Activated B cell treated with CpG ODN at 0.5 μM for 24 hours (primary cell): ENCODE measurements at places on chromosomes 5 and 9. TPM values are rescaled to one million over a fixed set of nuclear protein-coding genes. Genes with fewer than 3 reads are reported as not detected.
A peak's percentile ranks its signal among the peaks of the same experiment; 100 is the strongest.

- no peaks in the 10 kb centered on the region for H3K36me3 ChIP-seq
- H3K4me1 ChIP-seq, result peaks cover 13% of the 10 kb centered on the region
- H3K4me3 ChIP-seq, result no peak overlapping the region
- peaks cover 37% of the 10 kb centered on the region for H3K27me3 ChIP-seq
- no peak overlapping the region for H3K27ac ChIP-seq
Observed at GRCh38 chr5:176132471-176133288, 105.5 kb upstream of the SIMC1 start.

Gene ECM2
- not detected in 2 replicates for total RNA-seq

- peak overlapping the region; percentile 86 for H3K27ac ChIP-seq
- peak overlapping the region; percentile 52 for H3K4me3 ChIP-seq
- H3K27me3 ChIP-seq, result no peaks in the 10 kb centered on the region
- no peak for DNase-seq
Observed at GRCh38 chr5:89435347-89435746, 552.4 kb upstream of the MEF2C start.

GRCh38 chr9:71704796-71705195 is 63.5 kb downstream of the CEMIP2 start:
- no peaks in the 10 kb centered on the region for H3K4me1 ChIP-seq
- H3K27ac ChIP-seq, result no peak overlapping the region
- no peak for DNase-seq
- no peak overlapping the region for H3K4me3 ChIP-seq
- no peaks in the 10 kb centered on the region for H3K27me3 ChIP-seq

- H3K36me3 ChIP-seq, result no peaks in the 10 kb centered on the region
- no peaks in the 10 kb centered on the region for H3K4me1 ChIP-seq
- no peak overlapping the region for H3K27ac ChIP-seq
- no peak overlapping the region for H3K4me3 ChIP-seq
Observed at GRCh38 chr5:127683008-127683407, 20.2 kb upstream of the CCDC192 start.

- peak overlapping the region; percentile 76 for H3K4me3 ChIP-seq
- H3K4me1 ChIP-seq, result peaks cover 19% of the 10 kb centered on the region
- H3K36me3 ChIP-seq, result no peaks in the 10 kb centered on the region
- peaks cover 64% of the 10 kb centered on the region for H3K27me3 ChIP-seq
Observed at GRCh38 chr9:109319626-109320241, 1.1 kb downstream of the EPB41L4B start.

Gene MZB1
- 47.1 and 50.5 TPM in 2 replicates for total RNA-seq

Gene SPINK7
- not detected in 2 replicates for total RNA-seq

Gene EPB41L4A
- 5.8 and 7.1 TPM in 2 replicates for total RNA-seq

Gene SPATA31D1
- total RNA-seq, result not detected in 2 replicates

Gene C7
- total RNA-seq, result not detected in 2 replicates

Gene FGFR4
- 1.5 and 3.0 TPM in 2 replicates for total RNA-seq

Gene PCDHA1
- not detected in 2 replicates for total RNA-seq

Gene PCDHAC2
- total RNA-seq, result not detected in 2 replicates

Gene NME5
- not detected in 2 replicates for total RNA-seq

DNA sequence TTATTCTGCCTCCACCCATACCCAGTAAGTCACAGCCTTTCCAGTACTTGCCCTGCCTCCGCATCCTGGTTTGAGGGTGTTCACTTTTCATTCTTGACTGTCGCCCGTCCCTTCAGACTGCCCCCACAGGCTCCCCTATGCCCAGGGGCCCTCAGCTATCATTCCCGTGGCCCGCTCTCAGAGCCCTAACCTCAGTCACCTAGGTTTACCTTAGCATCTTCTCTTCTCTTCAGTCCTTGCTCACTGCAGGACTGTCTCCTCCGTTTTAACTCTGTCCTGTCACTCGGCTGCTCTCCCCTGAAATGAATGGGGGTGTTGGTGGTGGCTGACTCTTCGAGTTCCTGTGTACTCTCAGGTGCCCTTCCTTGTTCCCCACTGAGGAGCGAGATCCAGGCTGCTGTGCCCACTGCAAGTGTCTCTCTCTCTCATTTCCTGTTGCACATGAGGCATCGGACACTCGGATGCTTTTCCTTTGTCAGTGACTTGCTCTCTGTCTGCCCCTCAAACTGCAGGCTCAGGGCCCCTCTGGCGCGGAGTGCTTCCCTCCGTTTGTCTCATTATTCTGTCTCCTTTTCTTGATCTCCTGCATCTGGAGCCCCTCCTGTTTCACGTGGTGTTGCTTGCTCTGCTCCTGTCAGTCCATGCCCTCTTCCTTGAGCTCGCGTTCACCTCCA is 89.8 kb downstream of the CACNA1B start:
- H3K36me3 ChIP-seq, result no peaks in the 10 kb centered on the region
- no peaks in the 10 kb centered on the region for H3K4me1 ChIP-seq
- DNase-seq, result no peak
- peaks cover 12% of the 10 kb centered on the region for H3K27me3 ChIP-seq
- no peak overlapping the region for H3K27ac ChIP-seq

DNA sequence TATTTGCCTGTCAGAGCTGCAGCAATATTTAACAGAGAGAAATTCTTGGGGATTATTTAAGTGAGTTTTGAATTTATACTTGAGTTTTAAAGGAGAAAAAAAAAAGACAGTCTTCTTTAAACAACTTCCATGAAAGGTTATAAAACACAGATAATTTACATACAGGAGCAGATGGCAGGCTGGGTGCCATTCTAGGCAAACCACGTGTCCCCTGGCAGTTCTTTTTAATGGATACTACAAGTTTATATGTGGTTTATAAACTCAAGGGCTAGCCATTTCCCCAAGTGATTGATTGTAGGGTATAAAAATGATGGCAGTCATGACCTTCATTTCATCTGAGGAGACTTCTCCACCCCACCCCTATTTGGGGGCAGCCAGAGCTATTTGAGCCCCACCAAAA is 166.6 kb downstream of the FSTL4 start:
- no peak overlapping the region for H3K27ac ChIP-seq
- no peaks in the 10 kb centered on the region for H3K4me1 ChIP-seq
- no peak for DNase-seq
- H3K27me3 ChIP-seq, result peaks cover 12% of the 10 kb centered on the region

- no peaks in the 10 kb centered on the region for H3K27me3 ChIP-seq
- no peak for DNase-seq
- H3K36me3 ChIP-seq, result no peaks in the 10 kb centered on the region
- no peaks in the 10 kb centered on the region for H3K4me1 ChIP-seq
- H3K4me3 ChIP-seq, result no peak overlapping the region
Observed at GRCh38 chr9:26477963-26478362, 414.6 kb downstream of the CAAP1 start.

DNA sequence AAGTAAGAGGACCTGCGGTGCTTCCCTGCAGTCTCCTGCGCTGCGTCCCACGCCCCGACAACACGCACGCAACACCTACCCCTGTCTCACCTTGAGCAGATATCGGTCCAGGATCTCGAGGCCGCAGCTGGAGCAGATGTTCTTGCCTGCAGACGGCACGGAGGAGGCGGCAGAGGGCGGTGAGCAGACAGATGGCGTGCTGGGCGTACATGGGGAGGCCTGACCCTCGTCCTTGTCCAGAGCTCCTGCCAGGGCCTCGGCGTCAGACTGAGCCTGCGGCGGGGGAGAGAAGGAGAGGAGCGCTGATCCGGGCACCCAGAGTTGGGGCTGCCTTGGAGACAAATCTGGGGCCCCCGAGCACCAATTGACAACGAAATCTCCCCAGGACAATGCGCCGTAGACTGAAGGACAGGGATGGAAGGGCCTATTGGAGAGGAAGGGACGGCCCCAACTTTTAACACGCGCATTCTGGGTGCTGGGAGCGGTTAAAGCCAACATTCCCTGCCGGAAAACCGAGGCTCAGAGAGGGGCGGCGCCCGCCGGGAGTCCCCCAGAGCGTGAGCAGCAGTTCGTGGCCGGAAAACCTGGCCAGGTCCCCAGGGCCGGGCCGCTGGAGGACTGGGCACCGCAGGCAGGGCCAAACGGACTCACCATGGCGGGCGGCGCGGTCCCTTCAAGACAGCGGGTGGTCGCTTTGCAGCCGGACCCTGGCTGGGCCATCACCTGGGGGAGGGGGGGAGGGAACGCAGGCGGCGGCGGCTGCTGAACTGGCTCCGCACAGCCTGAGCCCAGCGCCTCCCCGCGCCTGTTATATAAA is 1.8 kb downstream of the LHX6 start:
- peaks cover 32% of the 10 kb centered on the region for H3K27me3 ChIP-seq
- no peak for DNase-seq
- no peak overlapping the region for H3K27ac ChIP-seq
- H3K4me3 ChIP-seq, result peak overlapping the region; percentile 9
- H3K36me3 ChIP-seq, result no peaks in the 10 kb centered on the region

DNA sequence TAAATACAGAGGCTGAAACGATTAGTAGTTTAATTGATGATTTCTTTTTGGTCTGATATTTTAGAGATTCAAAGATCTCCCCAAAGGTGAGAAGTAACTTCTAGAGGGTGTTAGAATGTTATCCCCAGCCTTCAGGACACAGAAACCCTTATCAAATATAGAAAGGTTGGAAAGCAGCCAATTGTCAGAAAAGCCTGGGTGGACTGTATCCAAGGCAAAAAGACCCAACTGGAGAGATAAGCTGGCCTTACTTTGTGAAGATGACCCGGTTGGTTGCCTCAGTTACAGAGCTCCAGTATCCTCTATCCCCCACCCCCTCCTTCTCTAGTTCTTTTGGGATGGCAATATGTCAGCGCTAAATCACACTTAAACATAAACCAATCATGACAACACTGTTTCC is 75.7 kb downstream of the GCNT4 start:
- DNase-seq, result no peak
- no peak overlapping the region for H3K4me3 ChIP-seq
- no peak overlapping the region for H3K27ac ChIP-seq
- no peaks in the 10 kb centered on the region for H3K4me1 ChIP-seq

Gene ZNF346
- total RNA-seq, result 28.0 and 31.4 TPM in 2 replicates

Gene PCDHGA11
- 0.73 and 1.1 TPM in 2 replicates for total RNA-seq

GRCh38 chr5:77065256-77065655 is 21.8 kb downstream of the ZBED3 start:
- DNase-seq, result no peak
- H3K27me3 ChIP-seq, result no peaks in the 10 kb centered on the region
- no peak overlapping the region for H3K4me3 ChIP-seq
- H3K27ac ChIP-seq, result no peak overlapping the region
- peaks cover 72% of the 10 kb centered on the region for H3K36me3 ChIP-seq

- peaks cover 59% of the 10 kb centered on the region for H3K4me1 ChIP-seq
- no peaks in the 10 kb centered on the region for H3K27me3 ChIP-seq
- no peak overlapping the region for H3K27ac ChIP-seq
- no peak for DNase-seq
- no peak overlapping the region for H3K4me3 ChIP-seq
Observed at GRCh38 chr5:151784141-151784540, 12.4 kb downstream of the G3BP1 start.

DNA sequence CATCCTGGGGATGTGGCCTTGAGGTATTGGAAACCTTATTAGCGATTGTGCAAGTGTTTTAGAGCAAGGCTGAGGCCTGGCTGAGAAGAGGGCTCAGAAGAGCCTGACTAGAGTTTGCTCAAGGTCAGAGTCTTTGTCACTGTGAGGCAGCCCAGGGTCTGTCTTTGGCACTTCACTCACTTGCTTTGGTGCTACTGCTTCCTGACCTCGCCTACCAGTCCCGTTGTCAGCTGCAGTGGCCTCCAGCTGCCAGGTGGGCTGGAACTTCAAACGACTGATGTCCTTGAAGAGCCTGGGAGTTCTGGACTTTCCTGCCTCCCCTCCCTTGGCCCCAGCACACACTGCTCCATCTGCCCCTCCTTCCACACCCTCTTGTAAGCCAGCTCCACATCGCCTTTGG is 228.0 kb downstream of the SNX18 start:
- H3K36me3 ChIP-seq, result no peaks in the 10 kb centered on the region
- H3K27me3 ChIP-seq, result no peaks in the 10 kb centered on the region
- no peak for DNase-seq
- H3K27ac ChIP-seq, result no peak overlapping the region
- peaks cover 23% of the 10 kb centered on the region for H3K4me1 ChIP-seq

DNA sequence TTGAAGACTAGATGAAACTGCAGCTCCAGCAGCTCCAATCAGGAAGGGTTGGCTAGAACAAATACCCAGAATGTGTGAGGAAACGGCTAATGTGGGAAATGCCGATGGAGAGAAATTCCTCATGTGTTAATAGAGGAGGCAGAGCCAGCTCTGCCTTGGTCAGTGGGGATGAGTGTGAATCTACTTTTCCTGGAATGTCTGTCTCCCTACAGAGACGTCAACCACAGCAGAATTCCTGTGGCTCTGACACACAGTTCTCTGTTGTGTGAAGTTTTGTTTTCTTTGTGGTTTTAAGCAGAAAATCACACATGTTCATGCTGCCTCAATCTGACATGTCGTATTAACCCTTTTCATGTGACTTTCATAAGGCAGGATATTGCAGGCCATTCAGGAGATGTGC is 476.6 kb upstream of the WWC1 start:
- no peak for DNase-seq
- H3K27me3 ChIP-seq, result no peaks in the 10 kb centered on the region
- H3K36me3 ChIP-seq, result no peaks in the 10 kb centered on the region
- no peak overlapping the region for H3K4me3 ChIP-seq

DNA sequence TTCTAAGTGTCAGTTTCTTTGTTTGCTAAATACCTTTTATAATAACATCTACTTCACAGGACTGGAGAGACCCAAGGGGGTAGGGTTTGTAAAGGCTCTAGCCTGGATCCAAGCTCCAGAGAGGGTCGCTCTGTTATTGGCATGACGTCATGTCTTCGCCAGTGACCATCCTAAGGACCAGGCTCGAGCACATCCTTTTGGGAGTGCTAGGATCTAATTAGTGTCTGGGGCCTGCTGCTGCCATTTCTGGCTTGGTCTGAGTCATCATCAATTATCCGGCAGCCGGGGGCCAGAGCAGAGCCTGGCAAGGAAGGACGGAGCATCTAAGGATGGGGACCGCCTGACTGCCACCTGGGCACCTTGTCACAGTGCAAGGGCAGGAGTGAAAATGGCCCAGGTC is 153.0 kb downstream of the NSG2 start:
- H3K36me3 ChIP-seq, result no peaks in the 10 kb centered on the region
- DNase-seq, result no peak
- H3K27ac ChIP-seq, result no peak overlapping the region
- no peaks in the 10 kb centered on the region for H3K4me1 ChIP-seq
- H3K4me3 ChIP-seq, result no peak overlapping the region

Gene OTP
- total RNA-seq, result not detected in 2 replicates

Gene OBP2B
- total RNA-seq, result not detected in 2 replicates

GRCh38 chr5:59831326-59832010 is 62.1 kb downstream of the PDE4D start:
- no peaks in the 10 kb centered on the region for H3K36me3 ChIP-seq
- no peak for DNase-seq
- no peak overlapping the region for H3K27ac ChIP-seq
- H3K4me3 ChIP-seq, result no peak overlapping the region

GRCh38 chr5:142568283-142568995 is 117.5 kb downstream of the FGF1 start:
- H3K4me3 ChIP-seq, result no peak overlapping the region
- H3K36me3 ChIP-seq, result no peaks in the 10 kb centered on the region
- peaks cover 3% of the 10 kb centered on the region for H3K27me3 ChIP-seq
- no peak for DNase-seq

- no peak for DNase-seq
- H3K4me1 ChIP-seq, result no peaks in the 10 kb centered on the region
- H3K4me3 ChIP-seq, result no peak overlapping the region
Observed at GRCh38 chr9:38196714-38197113, 127.7 kb upstream of the SHB start.

Gene CARD9
- 0.83 and 0.89 TPM in 2 replicates for total RNA-seq
